ENCODE measurements at places on chromosomes 6 and 20.

DNA sequence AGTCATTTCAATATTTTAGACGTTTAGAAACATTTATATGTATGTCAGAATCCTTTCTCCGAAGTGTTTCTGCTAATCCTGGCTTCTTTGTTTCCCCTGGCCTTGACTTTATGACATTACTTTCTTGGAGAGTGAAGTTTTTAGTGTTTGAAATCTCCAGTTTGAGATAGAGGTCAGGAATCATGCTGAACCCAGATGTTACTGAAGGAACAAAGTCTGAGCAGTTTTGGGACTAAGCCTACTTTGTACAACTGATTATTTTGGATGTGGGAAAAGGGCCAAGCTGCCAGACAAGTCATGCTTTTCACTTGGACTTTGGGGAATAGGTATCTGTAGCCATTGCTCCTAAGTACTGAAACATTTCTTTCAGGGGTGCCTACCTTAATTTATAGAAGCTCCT is 2.3 kb downstream of the RNF144B start:
- no peak for DNase-seq

- no peak for DNase-seq
These were observed 10.1 kb upstream of the NXT1 start for GRCh38 chr20:23340524-23340923.

DNA sequence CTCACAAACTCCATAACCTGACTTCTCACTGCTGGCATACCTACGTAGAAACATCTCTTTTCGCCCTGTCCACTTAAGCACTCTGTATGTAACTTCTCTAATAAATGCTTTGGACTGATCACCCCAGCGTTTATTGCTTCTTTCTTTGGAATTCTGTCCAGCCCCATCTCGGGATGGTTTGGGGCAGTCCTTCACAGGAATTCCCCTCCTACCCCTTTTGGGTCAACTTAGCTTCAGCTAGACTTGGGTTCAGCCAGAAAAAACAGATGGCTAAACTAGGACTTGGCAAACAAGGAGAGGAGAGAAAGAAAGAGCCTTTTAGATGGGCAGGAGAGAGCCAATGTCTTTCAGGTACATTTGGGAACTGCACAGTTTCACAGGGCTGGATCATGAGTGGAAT is 3.9 kb upstream of the LTV1 start:
- DNase-seq, result no peak

DNA sequence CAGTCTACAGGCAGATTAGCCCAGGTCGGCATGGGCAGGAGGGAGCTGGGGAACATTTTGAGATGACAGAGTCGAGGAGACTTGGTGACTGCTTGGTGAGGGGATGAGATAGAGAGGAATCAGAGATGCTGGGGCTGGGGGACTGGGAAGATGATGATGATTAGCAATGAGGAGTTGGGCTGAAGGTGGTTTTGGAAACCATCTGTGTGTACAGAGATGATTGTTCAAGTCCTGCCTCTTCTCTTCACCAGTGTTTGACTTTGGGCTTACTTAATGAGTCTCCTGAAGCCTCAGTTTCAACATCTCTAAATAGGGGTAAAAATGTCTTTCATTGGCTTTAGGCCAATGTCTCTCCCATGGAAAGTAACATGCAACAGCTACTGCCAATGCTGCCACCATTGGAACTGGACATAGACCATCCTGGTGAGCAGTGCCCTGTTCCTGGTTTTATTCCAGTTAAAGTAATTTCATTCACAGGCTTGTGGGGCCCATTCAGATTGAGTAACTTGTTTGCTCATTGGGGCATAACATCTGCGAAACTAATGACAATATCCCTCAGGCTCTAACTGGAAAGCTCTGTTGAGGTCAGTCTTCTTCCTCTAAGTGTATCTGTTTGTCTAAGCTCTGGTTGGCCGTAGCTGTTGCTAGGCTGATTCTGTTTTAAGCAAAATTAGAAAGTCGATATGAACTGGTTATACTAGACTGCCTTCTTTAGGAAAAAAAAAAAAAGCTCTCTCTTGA is 99.1 kb downstream of the ARMC2 start:
- DNase-seq, result no peak

DNA sequence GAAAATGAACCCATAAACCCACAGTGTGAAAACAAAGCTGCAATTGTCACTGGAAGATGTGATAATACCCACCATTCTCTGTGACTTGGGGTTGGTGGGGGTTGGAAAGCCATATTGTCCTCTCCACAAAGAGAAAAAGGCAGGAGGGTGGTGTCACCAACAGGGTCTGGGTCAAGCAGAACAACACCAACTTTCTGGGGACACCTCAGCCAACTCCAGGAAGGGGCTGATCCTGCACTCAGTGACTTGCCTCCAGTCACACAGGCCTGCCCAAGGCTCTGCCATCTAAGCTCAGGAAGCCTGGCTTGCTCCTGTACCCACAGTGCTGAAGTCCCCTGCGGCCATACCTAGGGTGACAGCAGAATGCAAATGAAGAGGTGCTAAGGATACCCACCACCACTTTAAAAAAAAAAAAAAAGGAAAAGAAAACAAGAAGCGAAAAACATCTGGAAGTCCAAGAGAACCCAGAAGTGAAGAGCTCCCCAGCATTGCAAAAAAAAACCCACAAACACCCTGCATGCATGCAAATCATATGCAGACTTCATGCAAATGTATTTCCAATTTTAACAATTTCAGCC is 110.6 kb downstream of the PREX1 start:
- no peak for DNase-seq

DNA sequence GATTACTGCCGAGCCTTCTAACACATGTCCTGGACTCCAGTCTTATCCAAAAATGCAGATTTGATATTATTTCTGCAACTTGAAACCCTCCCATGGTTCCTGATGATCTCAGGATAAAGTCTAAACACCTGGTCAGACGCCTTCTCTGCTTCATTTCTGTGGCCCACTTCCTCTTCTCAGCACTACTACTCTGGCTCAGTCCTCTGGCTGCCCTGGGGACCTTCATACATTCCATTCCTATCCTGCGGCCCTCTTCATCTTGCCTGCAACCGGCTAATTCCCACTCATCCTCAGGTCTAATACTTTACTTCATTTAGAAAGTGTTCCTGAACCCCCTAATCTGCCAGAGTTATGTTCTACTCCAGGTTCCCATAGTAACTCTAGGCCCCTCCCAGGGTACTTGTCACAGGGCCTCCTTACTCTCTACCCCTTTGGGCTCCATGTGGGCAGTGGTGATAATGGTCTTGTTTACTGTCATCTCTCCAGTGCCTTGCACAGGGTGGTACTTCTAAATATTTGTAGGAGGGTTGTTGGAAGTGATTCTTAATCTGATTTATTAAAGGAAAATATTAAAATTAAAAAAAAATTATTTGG is 18.9 kb downstream of the MAN1A1 start:
- no peak for DNase-seq

- DNase-seq, result no peak
These were observed 189.7 kb downstream of the SYNDIG1 start for GRCh38 chr20:24658920-24659660.

- DNase-seq, result no peak
These were observed 57.9 kb upstream of the AKAP12 start for GRCh38 chr6:151181706-151182363.

DNA sequence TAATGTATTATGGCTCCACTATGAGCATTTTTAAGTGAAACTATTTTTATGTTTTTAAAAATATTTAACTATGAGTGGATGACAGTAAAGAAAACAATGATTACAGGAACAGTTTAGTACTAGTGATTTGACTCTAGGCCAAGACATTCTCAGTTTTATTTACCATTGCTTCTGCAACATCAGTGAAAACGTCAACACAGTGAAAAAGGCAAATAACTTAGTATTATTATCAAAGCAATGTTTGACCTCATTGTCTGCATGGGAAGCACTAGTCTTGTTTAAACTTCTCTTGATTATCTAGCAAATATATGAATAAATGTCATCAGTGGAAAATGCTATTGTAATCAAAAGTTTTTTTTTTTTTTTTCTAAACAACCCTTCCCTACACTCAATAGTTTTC is 165.0 kb downstream of the HTR1B start:
- DNase-seq, result no peak

DNA sequence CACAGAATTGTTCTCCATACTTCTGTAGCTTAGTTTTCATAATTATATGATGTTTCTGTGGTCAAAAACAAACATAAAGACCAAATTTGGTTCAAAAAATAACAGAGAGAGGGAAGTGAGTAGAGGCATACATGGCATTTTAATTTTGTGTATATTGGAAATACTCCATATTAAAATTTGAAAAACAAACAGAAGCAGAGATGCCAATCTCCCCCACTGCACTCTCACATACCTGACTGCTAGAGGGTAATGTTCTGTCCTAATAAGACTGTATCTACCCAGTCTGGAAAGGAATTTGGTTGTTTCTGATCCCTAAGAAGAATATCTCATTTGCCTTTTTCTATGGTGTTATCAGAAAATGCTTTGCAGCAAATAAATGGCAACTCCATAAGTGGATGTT is 959.0 kb upstream of the FLRT3 start:
- no peak for DNase-seq

DNA sequence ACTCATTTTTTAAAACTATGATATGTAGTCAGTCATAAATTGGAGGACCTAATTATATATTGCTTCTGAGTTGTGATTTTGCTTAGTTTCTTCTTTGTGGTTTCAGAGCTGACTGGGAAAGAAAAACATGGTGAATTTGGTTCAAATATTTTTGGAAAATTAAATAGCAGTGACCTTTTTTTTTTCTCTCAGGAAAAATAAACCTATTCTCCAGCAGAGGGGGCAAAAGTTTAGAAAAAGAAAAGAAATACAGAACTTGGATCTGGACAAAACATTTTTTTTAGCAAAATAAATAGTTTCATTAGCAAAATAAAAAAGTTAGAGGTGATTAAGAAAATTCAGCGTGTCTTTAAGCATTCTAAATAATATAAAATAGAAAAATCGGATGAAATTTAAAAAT is 10.2 kb downstream of the COL10A1 start:
- no peak for DNase-seq

GRCh38 chr6:132087391-132087790 is 136.2 kb upstream of the CCN2 start:
- DNase-seq, result no peak

- no peak for DNase-seq
These were observed 159.5 kb upstream of the MAFB start for GRCh38 chr20:40848526-40848925.

GRCh38 chr20:50534567-50534966 is 24.4 kb downstream of the PTPN1 start:
- DNase-seq, result no peak
